ENCODE measurements at places on chromosomes 12 and 14.

- no peak for DNase-seq
Observed at GRCh38 chr14:33979613-33980276, 28.9 kb upstream of the EGLN3 start.

DNA sequence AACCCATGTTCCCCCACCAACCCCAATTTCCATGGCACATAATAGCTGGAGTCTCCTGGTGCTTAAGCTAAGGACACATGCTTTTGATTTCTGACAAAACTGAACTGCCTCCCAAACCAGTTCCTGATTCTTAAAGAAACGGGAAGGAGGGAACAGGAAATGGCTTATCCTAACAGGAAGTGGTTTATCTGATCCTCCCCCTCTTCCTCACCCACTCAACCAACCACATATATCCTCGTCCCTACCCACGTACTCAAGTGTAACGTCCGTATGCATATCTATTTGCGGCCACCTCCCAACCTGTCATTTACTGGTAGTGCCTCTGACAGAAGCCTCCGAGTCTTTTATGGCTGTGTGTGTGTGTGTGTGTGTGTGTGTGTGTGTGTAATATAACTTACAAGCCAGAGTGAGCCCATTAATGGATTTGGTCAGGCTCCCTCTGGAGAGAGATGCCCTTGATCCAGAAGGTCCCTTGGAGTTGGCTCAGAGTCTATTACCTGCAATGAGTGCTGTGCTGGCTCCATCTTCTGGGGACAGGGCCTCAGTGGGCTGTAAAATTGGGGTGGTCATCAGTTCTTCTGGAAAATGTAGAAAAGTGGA lies 7.7 kb downstream of the DAZAP2 start:
- DNase-seq, result peak; percentile 49

DNA sequence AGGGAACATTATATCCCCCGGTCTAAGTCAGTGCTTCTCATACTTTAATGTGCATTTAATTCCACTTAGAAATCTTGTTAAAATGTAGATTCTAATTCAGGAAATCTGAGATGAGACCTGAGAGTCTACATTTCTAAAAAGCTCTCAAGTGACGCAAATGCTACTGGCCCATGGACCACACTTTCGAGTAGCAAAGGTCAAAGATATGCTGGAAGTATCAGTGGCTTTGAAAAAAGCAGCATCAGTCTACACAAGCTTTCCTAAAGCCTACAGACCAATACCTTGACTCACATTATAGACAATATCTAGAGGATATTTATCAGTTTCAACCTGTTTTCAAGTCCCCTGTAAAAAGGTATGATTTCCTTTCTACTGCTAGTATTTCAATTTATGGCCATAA lies 248.6 kb downstream of the CEP128 start:
- no peak for DNase-seq

DNA sequence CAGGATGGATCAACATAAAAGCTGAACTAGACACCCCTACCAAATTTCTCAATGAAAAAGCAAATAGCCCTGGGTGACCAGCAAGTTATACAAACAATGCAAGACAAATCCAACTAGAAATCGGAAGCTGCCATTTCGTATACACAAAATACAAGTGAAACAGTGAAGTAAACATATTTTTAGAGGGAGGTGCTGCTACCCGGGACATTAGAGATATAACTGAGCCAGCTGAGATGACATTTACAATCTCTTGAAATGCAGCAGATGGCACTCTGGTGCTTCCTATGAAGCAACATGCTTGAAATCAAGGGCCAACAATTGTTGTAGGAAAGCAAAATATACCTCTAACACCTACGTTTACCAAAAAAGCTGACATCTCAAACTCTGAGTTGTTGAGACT lies 25.5 kb downstream of the BDKRB1 start:
- no peak for DNase-seq

- no peak for DNase-seq
Observed at GRCh38 chr14:94225460-94226378, 51.6 kb downstream of the PPP4R4 start.

DNA sequence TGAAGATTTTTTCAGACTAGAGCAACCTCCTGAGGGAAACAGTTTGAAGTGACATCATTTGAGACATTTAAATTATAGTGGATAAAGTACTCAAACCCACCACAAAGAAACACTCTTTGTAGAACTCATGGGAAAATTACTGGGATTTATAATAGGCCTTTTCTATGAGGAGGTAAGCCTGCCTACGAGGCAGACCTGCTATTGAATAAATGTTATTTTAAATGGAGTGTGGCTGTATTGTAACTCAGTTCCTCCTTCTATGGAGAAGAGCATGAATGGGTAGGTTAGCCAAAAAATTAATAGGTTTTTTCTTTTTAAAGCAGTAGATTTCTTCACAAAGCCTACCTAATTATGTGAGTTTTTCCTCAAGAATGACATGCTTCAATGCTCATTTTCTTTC lies 63.7 kb upstream of the PLEKHA5 start:
- no peak for DNase-seq

DNA sequence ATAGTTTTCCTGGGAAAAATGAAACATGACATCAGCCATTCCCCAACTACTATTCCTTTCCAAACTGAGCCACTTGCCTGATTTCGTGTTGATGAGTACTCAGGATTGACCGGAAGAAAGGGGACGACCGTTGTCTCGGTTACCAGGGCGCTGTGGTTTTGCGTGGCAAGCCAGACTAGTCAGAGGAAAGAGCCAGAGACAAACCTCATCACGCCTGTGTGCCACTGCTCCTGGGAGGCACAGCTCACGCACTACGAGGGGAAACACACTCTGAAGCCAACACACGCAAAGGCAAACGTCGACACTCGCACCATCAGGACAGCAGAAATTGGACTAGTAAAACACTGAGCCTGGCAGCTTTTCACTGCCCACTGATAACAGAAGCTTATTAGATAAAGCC lies 35.0 kb downstream of the GIT2 start:
- DNase-seq, result no peak

DNA sequence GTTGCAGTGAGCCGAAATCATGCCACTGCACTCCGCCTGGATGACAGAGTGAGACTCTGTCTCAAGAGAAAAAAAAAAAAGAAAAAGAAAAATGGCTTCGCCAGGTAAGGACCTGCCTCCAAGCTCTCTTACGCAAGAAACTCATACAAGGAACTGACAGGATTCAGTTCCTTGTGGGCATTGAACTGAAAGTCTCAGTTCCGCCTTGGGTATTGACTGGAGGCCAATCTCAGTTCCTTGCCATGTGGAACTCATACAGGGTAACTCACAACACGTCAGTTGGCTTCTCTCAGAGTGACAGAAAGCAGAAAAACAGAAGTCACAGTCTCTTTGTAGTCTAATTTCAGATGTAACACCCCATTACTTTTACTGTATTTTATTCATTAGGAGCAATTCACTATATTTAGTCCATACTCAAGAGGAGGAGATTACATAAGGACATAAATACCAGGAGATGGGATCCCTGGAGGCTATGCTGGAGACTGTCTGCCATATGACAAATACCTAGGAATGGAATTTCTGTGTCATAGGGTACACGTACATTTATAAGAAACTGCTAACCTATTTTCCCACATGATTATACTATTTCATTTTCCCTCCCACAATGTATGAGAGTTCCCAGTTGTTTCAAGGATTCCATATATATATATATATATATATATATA lies 11.4 kb upstream of the NOPCHAP1 start:
- no peak for DNase-seq

GRCh38 chr12:92921877-92922276 lies 7.2 kb downstream of the EEA1 start:
- DNase-seq, result no peak

DNA sequence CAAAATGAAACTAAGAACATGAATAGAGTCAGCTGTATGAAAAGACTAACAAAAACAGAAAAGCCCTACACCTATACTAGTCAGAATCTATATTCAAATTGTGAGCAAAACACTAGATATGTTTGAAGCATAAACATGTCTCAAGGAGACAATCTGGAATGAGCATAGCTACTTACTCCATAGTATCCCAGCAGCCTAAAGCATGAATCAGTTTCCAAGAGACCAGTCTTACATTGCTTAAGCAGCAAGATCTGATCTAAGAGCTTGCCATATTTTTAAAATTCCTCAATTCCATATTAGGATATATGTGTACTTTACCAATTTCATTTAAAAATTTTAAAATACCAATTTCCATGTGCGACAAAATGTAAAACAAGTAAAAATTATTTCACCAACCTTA lies 7.7 kb downstream of the CAPS2 start:
- DNase-seq, result no peak

GRCh38 chr12:15852383-15852782 lies 29.8 kb upstream of the STRAP start:
- DNase-seq, result no peak

DNA sequence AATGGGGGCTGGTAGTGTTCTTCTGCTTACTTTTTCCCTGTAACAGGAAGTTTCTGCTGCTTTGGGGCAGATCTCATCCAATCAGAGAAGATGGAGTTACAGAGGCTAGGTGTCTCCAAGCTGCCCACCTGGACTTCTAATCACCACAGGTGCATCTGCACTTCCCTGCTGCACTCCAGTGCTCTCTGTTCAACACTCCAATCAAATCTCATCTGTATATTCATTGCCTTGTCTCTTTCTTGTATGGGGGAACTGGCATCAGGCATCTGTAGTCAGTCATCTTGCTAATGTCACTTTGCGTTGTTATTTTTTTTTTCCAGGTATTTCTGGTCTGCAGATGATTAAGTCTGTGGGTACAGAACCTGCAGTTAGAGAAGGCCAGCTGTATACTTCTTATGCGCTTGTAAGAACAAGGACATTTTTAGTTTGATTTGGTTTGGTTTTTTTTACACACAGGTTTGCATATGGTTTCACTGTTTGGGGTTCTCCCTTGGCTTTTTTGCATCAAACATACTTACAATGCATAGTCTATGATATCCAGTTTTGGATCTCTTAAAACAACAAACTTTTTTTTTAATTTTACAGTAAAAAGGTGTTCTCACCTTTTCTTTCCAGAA lies 116.0 kb downstream of the METTL25 start:
- DNase-seq, result no peak

DNA sequence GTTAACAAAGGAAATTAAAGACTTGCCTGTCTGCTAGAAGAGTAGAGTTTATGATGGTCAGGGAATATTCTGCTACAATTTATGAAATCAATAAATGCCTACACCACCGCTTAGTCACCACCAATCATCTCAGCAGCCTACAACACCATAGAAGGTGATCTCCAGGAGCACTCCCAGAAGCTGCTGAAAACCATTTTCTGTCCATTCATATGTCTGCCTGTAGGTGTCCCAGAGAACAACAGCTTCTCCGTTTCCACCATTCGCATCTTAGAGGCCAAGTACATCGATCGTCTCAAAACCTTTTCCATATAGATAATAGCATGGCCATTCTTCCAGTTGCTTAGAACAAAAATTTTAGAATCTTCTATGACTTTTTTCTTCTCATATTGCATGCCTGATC lies 303.4 kb downstream of the KCNC2 start:
- DNase-seq, result no peak

DNA sequence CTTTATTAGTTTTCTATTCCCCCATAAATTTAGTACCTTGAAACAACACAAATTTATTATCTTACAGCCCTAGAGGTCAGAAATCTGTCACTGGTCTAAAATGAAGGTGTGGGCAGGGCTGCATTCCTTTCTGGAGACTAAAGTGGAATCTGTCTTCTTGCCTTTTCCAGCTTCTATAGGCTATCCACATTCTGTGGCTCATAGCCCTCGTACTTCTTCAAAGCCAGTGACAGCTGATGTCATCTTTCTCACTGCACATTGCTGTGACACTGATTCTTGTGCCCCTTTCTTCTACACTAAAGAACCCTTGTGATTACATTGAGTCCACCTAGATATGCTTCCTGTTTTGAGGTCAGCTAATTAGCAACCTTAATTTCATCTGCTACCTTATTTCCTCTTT lies 23.2 kb upstream of the DCN start:
- DNase-seq, result no peak

DNA sequence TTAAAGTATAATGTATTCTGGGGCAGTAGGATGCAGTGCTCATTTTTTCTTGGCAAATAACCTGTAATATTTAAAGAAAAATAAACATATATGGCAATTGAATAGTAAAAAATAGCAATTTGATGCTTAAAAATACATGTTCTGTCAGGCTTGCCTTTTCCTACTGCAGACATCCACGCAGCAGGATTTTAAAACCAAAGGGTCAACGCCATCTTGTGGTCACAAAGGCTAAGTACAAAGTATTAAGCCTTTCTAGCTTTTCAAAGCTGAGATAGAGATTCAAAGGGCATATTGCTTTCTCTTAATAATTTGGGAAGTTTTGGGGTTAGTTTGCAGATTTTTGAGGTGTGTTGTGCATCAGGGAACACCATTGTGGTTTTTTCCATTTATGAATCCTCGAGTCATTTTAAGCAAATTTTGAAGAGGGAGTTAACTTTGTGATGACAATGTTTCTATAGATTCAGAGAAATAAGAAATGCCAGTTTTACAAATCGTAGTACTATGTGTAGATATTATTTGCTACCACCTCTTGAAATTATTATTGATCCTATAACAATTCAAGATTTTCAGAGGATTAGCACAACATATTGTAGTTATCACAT lies 4.7 kb upstream of the CCER1 start:
- peak; percentile 30 for DNase-seq

DNA sequence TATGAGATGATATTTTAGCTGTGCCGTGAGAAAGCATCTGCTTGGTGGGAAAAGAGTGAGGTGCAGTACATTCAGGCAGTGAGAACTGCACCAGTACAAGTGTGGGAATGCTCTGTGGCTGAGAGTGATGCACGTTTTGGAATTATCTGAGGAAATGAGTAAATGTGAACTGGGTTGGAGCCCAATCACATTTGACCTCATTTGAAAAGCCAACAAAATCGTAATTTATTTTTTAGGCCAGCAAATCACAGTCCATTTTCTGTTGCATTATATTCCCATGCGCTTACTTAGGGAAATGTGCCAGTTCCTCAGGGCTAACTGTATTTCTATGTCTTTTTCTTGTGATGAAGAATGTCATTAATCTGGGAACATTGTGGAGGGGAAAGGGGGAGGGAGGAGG lies 77.3 kb downstream of the SNAPC1 start:
- DNase-seq, result no peak

GRCh38 chr12:71935594-71935993 lies 3.1 kb upstream of the TPH2 start:
- no peak for DNase-seq

- no peak for DNase-seq
Observed at GRCh38 chr12:115335594-115335993, 651.6 kb upstream of the TBX3 start.

DNA sequence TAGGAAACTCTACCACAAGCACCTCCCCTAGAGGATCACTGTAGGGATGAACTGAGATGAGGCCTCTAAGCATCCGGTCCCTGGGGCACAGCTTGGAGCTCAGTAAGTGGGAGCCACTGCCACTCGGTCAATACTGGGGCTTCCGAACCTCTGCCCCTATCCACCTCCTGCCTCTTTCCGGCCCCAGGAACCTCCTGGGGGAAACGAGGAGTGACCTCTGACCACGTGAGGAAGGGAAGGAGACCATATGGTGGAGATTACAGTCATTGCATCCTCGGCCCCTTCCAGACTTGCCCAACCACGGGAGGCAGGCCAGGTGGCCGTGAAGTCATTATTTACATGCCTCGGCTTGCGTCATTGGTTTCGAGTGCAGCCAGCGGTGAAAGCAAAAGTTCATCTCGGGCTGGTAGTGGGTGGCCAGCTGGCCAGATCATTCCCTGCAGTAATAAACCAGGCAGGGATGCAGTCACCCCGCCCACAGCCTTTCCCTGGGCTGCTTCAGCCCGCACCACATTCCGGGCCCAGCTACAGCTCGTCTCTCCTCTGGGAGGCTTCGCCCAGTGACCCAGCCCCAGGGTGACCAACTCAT lies 65.4 kb downstream of the C14orf132 start:
- DNase-seq, result no peak

GRCh38 chr14:79614448-79614847 lies 596.9 kb downstream of the DIO2 start:
- DNase-seq, result no peak

All from activated CD4-positive, alpha-beta T cell treated with anti-CD3 and anti-CD28 coated beads, Interleukin-2, amount 10 ng/mL, durations not matched to agents 7 days and 5 days (primary cell).